ENCODE measurements at places on chromosomes 6 and 20. TPM values are rescaled to one million over a fixed set of nuclear protein-coding genes. Genes with fewer than 3 reads are reported as not detected.

DNA sequence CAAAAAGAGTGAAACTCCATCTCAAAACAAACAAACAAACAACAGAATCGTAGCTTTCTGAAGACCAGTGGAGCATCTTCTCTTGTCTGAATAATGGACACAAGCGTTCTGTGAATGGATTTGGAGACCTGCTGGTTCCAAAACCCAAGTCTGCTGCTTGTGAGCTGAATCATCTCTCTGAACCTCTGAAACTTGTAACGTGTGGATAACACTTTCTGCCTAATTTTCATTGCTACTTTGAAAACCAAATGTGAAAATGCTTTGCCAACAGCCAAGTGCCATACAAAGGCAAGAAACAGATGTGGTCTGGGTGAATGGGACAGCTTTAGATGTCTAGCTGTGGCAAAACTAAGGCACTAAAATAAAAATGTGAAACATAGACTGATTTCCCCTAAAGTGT is 44.3 kb downstream of the PHACTR1 start:
- DNase-seq: no peak

DNA sequence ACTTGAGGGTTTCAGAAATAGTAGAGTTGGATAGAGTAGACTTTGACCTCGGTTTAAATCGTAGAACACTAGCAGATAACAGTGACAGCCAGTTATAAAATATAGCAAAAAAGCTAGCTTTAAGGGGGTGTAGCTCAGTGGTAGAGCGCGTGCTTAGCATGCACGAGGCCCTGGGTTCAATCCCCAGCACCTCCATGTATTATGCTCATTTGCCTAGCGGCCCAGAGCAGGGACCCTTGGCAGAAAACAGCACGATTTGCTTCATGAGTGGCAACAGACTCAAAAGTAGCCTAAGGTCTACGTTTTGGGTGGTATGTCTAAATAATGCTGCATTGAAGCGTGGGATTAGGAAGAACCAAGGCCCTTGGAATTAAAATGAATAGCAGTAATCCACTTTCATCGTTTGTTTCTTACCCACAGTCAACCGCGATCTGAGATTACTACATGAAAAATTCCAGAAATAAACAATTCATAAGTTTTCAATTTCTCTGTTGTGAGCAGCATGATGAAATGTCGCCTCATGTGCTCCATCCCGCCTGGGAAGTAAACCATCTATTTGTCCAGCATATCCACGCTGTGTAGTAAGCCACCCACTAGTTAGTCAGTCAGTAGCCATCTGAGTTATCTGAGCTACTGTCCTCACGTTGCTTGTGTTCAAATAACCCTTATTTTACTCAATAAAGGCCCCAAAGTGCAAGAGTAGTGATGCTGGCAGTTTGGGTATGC is 184.9 kb downstream of the GPX5 start:
- DNase-seq: peak; percentile 87

GRCh38 chr6:116314878-116315277 is 35.1 kb upstream of the TSPYL1 start:
- DNase-seq: no peak

DNA sequence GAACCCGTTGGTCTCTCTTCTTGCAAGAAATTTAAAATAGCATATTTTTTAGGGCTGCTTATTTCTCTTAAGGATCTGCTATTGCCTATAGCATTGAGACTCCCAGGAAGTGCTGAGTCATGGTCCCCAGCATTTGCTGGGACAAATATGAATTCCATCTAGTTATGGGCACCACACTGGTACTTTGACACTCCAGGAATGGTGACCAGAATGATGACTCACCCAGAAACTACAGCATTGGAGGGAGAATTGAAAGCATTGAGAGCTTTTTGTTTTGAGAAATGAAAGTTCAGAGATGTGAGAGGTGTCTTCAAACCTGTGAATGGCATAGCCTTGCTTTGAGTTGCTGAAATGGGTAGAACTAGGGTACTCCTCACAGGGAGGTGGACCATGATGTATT is 699.7 kb downstream of the DHX35 start:
- DNase-seq: peak; percentile 68

DNA sequence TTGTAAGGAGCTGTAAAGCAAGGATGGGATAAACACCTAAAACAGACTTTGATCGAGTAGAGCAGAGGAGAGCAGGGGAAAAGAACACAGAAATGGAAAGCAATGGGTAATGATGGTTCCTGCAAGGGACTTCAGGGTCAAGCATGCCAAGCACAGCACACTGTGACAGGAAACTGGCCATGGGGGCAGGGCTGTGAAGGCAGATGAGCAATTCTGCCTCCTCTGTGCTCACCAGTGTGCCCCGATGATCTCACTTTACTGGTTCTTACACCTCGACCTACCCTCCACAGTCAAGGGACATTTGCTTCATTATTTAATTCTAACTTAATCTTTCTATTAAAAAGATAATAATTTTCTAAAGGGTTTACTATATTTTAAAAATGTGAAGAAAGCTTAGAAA is 21.6 kb upstream of the MYB start:
- peak; percentile 31 for DNase-seq

GRCh38 chr20:49345524-49345923 is 67.7 kb upstream of the ZNFX1 start:
- DNase-seq: peak; percentile 48

GRCh38 chr6:134289204-134289575 is 28.7 kb downstream of the SGK1 start:
- DNase-seq: no peak

DNA sequence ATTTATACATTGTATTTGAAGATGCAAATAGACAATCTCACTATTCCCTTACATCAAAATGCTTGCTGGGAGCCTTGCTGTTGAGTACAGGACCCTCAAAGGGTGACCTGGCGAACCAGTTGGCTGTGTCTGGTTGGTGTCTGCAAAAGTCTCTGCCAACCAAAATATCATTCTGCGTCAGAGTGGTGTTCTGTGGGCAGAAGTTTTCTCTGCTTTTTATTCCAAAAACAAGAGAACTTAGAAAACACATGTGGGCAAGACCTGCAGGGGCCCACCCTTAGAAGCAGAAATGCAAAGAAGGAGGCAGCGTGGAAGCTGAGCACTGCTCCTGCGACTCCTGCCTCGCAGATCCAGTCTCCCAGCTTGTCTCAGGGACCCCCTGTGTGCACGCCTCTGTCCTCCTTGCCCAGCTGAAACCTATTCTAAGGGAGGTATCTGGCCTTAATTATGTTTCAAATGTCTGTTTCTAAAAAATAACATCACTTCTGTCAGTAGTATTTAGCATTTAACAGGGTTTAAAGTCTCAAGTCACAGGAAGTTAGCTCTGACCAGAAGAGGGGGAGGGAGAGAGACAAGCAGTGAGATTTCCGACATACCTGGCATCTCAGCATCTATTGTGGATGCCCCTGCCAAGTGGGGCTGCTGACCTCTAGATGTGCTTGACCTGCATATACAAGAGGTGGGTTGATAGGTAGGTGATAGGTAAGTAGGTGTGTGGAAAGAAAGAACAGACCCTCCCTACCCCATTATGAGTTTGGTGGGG is 101.3 kb downstream of the SASH1 start:
- no peak for DNase-seq

DNA sequence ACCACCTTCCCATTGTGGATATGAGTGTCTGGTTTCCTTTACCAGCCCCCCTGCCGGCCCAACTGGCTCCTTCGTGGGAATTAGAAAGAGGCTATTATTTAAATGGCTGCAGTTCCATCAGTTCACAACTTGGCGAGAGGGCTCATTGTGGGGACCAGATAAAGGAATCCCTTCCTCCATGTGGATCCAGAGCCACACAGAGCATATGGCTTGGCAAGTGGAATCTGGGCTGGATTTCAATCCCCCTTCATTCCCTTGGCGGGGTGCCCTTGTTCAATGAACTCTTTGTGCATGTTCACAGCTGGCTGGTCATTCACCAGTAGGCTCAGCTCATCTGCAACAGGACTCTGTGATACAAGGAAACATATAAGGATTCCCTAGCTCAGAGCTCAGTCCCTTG is 140.6 kb downstream of the OPN5 start:
- peak; percentile 16 for DNase-seq

RNF182 gene
- total RNA-seq: 8.2 TPM

STX11 gene
- total RNA-seq: 0.43 TPM

GRCh38 chr6:34839666-34840352 is 47.9 kb downstream of the BLTP3A start:
- DNase-seq: no peak

GRCh38 chr20:63009988-63010769 is 3.4 kb upstream of the BHLHE23 start:
- DNase-seq: no peak

- DNase-seq: no peak
Measured at GRCh38 chr6:154482858-154483257, 27.6 kb downstream of the CNKSR3 start.

RALGAPA2 gene
- 3.7 TPM for total RNA-seq

GRCh38 chr6:149366267-149366921 is 33.7 kb upstream of the SUMO4 start:
- DNase-seq: no peak

GRCh38 chr20:61461461-61461860 is 209.4 kb downstream of the CDH4 start:
- DNase-seq: no peak

GRCh38 chr6:69398729-69399128 is 398.1 kb downstream of the LMBRD1 start:
- no peak for DNase-seq

OXT gene
- total RNA-seq: not detected

DNA sequence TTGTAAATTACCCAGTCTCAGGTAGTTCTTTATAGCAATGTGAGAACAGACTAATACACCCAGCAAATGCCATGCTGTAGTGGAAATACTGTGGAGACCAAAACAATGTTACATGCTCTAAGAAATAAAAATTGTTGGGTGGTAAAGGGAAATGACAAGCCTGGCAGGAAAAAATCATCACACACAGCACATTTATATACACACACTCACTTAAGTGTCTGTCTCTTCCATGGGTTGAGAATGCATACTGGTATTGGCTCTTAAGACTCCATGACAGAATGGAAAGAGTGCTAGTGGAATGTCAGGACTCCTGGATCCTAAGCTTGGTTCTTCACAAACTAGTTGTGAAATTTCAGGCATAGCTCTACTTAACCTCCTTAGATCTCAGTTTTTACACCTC is 343.0 kb downstream of the CD83 start:
- no peak for DNase-seq

GGTLC1 gene
- not detected for total RNA-seq

GRCh38 chr20:4949833-4950178 is 51.5 kb downstream of the SLC23A2 start:
- DNase-seq: no peak

DNA sequence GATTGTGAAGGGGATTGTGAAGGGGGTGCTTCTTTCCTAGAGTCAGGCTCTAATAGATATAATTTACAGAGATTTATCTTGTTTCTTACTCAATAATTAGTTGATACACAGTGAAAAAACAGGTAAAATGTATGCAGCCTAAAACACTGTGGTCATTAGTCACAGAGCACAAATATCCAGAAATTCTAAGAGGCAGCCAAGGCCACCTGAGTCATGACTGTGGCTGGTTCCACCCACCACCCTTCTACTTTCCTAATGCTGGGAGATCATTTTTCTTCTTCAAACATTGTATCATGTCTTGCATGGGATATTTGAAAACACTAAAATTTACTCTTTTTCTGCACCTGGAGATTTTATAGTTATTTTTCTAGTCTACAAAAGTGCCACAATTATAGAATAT is 181.6 kb downstream of the OTOR start:
- peak; percentile 48 for DNase-seq

WFDC6 gene
- not detected for total RNA-seq

PABPC1L gene
- total RNA-seq: 8.0 TPM

BANF2 gene
- total RNA-seq: not detected

DNA sequence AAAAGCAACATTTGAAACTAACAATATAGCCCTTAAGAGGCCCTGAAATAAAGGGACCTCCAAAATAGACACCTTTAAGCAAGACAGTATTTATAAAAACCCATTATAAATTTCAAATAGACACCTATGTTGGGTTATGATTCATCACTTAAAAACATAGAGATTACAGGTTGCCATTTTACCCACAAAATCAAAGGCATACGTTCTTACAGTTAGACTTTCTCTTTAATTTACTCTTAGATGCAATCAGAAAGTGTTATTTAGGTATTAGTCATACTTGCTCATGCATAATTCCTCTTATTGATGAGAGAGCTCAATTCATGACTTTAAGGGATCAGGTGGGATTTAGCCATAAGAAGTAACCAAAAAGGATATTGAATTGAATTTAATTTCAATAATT is 51.5 kb upstream of the TMEM200A start:
- DNase-seq: no peak

GRCh38 chr6:34493344-34493743 is 27.5 kb downstream of the PACSIN1 start:
- no peak for DNase-seq

DNA sequence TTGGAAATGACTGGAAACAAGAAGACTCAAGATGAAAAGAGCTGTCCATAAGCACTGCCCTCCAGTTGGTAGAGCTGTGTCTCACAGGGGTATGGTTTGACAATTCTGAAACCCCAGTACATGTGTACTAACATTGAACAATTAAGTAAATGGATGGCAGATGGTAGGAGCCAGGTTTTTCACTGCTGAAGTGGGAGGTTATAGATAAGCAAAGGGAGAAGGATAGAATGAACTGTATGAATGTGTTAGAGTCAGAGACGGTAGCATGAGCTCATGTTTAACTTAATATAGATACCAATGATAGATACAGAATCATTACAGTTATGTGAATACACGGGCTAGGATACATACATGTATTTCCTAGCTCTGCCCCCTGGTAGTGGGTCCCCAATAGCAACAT is 95.0 kb upstream of the SIRPA start:
- no peak for DNase-seq

GRCh38 chr6:11522812-11523605 is 14.5 kb upstream of the TMEM170B start:
- DNase-seq: no peak

MAFB gene
- total RNA-seq: not detected

DNA sequence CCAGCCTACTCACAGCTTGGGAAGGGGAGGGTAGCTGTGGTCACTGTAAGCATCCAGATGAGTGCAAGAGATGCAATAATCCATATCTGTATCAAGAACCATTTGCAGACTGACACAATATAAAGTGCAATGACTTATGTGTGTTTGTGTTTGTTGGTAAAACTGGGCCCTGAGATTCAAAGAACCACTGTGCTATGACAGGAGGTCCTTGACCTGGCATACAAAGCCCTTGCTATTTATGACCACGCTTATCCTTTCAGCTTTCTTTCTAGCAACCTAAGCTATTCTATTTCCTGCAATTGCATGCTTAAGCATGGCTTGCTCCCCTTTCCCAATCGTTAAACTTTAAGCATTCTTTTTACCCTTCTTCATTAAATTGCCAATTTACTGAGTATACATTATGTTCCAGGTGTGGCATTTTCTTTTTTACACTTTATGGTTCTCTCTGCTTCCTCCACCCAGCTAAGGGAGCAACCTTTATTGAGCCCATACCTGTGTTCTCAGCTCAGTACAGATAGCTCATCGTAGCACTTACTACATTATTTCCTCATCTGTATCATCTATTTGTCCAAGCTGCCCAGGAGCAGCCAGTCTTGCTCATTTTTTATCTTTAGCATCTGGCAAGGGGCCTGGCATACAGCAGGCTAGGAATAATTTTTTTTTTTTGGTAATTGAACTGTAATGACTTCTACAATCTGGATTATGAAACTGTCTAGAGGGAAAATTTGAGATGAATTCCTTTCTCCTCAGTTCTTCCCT is 3.5 kb downstream of the MCUR1 start:
- DNase-seq: no peak

CCN5 gene
- total RNA-seq: not detected

PGC gene
- not detected for total RNA-seq

Data from HT1080 (cell line).